ENCODE measurements at places on chromosomes 3 and 15.

DNA sequence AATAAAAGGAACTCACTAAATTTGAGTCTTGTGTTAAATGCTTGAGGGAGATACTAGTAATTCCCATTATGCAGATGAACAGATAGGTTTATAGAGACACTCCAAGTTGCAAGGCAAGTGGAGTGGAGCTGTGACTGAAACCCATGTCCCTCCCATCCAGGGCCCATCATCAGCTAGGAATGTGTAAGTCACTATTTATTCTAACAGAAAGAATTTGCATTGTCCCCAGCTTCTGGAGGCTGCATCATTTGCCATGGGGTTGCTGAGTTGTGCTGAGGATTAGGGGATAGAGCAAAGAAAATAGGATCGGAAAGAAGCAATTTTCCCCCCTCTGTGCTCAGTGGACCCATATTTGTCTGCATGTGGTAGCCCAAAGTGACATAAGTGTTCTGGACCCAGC, 197.4 kb upstream of the RGMA start:
- no peak for DNase-seq

DNA sequence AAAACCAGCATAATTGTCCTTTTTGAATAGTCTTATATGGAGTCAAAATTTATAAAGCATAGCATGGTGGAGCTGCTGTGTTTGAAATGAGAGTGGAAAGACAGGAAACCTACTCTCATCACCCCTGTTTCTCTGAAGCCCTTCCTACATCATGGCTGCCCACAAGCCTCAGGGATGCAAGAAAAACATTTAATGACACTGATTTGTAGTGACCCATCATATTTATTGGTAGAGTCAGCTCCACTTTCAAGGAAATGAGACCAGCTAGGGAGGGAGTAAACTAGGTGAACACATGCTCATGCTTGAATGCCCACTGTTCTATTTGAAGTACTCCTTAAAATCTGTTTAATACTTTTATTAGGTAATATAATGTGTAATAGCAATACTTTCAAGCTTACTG, 494.3 kb upstream of the KCNMB2 start:
- DNase-seq = no peak

DNA sequence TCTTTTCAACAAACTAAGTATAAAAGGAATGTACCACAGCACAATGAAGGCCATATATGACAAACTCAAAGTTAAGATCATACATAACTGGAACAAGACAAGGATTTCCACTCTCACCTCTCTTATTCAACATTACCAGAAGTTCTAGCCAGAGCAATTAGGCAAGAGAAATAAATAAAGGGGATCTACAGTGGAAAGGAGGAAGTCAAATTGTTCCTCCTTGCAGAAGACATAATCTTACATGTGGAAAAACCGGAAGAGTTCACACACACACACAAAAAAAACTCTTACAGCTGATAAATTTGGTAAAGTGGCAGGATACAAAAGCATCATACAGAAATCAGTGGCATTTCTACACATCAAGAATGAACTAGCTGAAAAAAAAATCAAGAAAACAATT, 277.9 kb downstream of the MCTP2 start:
- DNase-seq = no peak

- no peak for DNase-seq
Observed at GRCh38 chr3:180657094-180657493, 22.2 kb downstream of the CCDC39 start.

DNA sequence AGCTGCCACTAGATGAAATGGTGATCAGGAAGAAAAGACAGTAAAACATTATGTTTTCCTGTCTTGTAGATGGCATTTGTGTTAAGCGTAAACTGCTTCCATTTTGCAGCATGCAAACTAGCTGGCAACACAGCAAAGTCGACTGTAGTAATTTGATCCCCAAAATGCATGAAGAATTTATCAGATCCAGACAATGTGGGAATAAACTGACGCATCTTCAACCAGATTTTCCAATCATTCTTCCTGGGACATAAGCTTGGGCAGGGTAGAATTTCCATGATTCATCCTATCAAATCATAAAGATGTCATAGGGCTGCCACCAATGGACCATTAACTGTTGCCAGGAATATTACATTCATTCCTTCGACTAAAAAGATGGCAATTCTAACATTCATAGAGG, 260.3 kb downstream of the ERC2 start:
- DNase-seq = peak; percentile 72

Measured in fibroblast of skin of left quadriceps (primary cell).